ENCODE measurements at places on chromosomes 12 and 14.

DNA sequence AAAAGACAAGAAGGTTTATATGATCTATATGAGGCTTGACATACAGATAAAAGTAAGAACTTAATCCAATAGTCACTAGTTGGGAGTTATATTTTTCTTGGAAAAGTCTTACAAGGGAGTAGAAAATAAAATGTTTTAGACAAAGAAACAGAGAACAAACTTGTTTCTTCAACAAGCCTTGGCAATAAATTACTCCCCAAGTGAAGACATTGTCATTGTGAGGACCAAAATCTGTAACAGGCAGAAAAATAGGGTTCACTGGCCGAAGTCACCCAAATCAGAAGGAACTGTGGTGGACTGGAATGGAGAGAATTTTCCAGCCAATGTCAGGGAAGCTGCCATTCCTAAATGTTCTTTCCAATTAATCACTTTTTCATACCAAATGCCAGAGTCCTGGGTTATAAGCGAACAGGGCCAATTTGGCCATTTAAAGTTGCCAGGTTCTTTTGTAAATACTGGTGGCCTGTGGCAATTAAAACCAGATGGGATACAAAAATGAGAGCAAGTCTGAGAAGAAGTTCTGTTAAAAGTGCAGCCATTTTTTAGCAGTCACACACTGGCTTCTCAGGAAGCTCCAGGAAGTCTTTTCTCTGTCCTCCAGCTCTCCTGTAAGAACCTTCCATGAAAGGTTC is 117.3 kb upstream of the OVCH1 start:
- DNase-seq = no peak

- DNase-seq = no peak
Measured at GRCh38 chr12:3117591-3118015, 40.4 kb downstream of the TSPAN9 start.

GRCh38 chr12:89679631-89680030 is 29.0 kb downstream of the ATP2B1 start:
- DNase-seq = no peak

- DNase-seq = no peak
Measured at GRCh38 chr12:64780531-64781279, 21.5 kb upstream of the GNS start.

- DNase-seq = no peak
Measured at GRCh38 chr12:6582196-6582595, 14.1 kb upstream of the NOP2 start.

DNA sequence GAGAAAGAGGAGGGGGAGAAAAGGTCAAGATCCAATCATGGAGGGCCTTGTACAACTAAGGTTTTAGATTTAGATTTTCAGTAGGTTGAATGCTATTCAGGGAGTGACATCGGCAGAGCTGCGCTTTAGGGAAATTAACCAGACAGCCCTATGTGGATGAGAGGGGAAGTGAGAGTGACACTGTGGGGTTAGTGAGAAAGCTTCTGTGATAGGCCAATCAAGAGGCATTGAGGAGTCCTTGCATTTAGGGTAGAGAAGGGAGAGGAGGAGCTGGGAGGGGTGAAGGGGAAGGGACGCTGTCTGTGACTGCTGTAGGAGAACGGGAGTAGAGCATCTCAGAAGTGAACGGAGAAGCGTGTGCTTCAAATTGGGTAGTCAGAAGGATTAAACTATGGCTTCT is 3.4 kb downstream of the HSD17B6 start:
- no peak for DNase-seq

DNA sequence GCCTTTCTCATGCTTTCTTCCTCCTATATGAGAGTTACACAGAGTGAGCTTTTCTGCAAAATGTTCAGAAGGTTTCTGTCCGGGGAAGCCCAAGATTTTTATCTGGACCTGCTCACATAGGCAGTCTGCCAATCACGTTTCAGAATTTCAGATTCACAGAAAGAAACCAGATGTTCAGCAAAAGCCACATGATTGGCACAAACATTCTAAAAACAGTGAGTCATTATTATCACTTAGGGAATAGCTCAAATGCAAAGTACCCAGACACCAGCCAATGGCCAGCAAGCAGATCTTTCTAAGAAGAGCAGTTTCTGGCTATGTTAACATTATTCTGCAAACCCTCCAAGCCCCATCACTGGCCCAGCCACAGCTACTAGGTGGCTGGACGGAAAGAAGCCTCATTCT is 1558.5 kb upstream of the TMEM132C start:
- peak; percentile 18 for DNase-seq

DNA sequence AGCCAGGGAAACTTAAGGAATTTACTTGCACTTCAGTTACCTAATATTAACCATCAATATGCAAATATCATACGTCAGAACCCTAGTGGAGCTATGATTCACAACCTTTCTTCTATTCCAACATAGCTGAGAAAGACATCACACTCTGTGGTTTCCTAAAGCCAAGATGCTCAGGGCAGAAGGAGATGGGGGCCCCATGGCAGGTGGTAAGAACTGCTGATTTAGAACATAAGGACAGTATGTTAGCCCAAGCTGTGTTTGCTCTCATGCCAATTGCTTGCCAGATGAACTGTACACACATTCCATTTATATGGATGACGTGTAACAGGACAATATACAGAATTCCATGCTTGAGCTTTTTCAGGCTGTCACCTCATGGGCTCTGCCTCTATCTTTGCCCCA is 34.6 kb downstream of the HECTD4 start:
- DNase-seq = no peak

GRCh38 chr12:46361667-46362034 is 10.9 kb downstream of the SLC38A2 start:
- no peak for DNase-seq

- peak; percentile 49 for DNase-seq
Measured at GRCh38 chr12:103924761-103925641, 5.2 kb upstream of the HSP90B1 start.

DNA sequence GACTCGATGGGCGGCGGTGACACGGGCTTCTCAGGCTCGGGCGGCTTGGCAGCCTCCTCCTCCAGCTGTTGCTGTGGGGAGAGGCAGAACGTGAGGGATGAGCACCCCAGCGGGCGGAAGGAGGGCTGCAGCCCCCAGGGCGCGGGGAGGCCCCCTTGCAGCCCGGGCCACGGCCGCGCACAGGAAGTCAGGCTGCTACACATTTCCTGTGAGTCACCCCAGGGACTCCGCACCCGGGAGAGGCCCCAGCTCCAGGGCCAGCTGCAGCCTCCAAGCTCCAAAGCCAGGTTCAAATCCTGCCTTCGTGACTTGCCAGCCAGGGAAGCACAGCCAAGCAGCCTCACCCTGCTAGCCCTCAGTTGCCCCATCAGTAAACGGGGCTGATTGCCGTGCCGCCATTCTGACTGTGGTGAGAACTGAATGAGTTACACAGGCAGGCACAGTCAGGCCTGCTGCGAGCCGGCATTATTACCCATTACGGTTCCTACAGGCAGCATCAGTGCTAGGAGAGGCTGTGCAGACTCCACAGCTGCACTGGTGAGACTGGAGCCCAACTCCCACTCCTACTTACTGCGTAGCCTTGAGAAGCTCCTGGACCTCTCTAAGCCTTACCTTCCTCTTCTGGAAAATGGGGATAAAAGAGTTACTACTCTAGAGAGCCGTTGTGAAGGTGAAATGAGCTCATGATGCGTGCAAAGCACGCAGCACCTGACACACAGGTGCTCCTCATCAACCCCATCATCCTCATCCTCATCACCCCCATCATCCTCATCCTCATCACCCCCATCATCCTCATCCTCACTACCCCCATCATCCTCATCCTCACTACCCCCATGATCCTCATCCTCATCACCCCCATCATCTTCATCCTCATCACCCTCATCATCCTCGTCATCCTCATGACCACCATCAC is 100.9 kb downstream of the NCOR2 start:
- peak; percentile 85 for DNase-seq

DNA sequence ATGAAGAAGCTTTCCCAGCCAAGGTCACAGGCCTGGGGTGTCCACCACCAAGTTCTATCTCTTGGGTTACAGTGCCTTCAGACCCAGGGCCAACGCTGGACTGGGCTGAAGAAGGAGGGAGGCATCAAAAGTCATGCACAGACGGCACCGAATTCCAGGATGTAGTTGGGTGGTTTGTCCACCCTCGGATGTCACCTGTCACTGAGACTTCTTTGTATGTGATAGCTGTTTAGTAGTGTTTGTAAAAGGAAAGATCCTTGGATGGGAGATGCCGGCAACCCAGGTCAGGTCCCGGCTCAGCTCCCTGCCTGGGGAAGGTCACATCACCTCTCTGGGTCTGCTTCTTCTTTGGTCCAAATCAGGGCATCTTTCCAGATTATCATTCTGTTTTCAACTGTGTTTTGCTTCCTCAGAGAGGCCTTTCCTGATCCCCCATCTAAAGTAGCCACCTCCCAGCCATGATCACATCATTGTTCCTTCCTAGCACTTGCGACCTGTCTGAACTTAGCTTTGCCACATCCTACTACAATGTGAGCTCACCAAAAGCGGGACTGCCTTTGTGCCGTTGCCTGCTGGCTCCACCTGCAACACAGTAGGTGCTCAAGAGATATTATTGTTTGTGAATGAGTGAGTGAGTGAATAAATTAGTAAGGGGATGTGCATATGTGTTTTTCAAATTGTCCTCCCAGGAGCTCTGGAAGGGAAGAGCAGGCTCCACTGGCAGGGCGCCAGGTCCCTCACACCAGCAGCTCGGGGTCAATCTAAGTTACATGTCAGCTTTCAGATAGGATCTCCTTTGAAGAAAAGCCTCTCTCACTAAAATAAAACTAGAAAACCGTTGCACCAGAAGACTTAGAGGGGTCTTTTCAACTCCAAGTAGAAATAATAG is 2.1 kb downstream of the TSPAN11 start:
- no peak for DNase-seq
